ENCODE measurements at places on chromosomes 16 and 17.

DNA sequence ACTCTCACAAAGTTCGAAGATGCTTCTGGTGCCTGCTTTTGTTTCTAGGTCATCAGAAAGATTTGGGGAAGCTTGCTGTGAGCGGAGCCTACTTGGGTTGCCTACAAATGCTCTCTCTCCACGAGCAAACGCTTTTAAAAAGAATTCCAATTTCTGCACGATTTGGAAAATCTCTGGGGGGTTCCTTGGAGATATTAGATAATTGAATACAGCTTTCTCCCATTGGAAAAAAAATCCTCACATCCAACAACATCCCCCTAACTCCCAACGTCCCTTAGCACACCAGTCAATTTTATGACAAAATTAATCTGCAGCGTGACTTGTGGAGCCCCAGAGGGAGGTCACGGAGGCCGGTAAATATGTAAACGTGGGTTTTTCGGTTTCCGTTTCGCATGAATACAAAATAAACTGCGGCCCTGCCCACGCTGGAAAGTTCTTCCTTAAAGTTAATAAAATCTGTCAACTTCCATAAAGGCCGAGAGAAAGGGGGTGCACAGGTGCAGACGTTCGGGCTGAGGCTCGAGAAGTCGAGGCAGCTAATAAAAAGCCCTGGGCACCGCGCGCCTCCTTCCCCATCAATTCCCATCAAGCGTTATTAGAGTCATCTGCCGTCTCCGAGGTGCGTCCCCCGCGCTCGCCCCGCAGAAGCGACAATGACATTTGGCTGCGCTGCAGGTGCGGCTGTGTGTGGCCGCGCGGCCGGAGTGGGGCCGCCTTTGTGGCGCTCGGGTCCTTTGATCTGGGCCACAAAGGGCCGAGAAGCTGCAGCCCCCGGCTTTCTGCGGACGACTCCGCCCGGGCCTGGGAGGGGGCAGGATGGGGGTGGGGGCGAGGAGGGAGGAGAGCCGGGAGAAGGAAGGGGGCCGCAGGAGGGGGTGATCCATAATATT is 37.6 kb downstream of the SALL1 start:
- DNase-seq, result no peak

- no peak for DNase-seq
These were observed 46.5 kb downstream of the TEX2 start for GRCh38 chr17:64216338-64217248.

DNA sequence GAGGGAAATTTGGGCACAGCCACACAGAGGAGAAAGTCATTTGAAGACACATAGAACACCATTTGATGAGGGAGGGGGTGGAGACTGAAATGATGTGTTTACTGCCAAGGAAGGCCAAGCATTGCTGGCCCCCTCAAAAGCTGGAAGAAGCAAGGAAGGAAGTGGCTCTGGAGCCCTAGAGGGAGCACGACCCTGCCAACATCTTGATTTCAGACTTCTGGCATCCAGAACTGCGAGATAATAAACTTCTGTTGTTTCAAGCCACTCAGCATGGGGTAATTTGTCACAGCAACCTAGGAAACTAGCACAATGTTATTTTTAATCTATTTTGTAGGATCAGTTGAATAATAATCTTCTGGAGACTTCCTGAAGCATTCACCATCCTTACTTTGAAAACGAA is 314.8 kb upstream of the GOT2 start:
- DNase-seq, result no peak

DNA sequence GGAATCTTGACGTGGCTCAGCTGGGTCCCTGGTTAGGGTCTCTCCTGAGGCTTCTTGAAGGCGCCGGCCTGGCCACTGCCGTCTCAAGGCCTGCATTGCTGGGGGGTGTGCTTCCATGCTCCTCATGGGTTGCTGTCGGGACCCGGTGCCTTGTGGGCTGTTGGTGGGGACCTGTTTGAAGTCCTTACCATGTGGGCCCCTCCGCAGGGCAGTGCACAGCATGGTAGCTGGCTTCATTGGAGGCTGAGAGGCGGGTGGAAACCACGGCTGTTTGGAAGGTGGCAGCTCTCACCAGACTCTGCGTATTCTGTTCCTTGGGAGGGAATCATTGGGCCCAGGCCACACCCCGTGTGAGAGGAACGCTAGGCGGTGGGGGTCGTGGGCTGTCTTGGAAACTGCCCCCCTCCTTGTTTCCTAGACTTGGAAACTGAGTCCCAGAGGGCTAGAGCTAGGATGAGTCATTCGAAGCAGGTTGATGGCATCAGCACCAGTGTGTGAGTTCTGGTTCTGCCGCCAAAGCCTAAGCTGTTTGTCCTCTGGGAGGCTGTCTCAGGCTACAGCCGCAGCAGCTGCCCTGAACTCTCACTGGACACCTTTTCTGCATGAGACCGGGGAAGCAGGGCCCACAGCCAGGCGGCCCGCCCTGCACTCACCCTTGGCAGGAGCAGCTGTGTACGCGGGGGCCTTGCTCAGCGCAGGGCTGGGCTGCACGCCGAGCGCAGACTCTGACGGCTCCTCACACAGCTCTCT is 35.2 kb downstream of the ZNF750 start:
- no peak for DNase-seq

DNA sequence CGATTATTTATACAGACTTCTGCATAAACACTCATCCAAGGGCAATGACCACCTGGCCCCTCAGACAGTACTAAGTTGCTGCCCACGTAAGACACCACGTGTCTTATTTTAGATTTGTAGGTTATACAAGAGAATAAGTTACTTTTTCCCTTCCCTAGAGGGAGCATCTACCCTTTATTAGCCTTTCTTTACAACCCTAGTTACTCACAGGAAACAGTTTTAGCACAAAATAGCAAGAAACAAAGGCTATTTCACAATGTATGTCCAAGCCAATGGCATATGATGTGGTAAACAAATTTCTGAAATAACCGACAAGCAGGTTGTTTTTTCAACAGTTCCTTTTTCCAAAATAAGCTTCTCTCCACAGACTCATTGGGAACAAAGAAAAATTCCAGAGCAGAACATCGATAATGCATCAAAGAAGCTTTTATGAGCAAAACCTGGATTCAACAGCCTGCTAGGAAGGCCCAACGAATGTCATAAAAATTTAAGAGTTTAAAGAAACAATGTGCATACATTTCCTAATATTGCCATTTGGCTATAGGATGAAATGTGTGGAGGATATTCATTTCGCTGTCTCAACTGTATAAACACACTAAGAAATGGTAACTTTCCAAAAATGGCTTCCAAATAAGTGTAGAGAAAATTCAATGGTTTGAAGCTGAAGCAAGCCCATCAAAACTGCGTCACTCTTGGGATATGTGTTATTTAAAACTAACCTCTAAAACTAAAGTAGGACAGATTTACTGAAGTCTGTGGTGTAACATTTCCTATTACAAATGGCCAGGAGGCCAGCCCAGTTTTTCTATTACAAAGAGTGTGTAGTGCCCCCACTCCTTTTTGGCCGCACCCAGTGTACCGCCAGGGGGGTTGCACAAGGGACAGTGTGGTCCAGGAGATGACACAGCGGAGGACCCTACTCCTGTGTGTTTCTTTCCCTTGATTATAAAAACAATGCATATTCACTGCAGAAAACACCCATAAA is 50.4 kb upstream of the ERN1 start:
- no peak for DNase-seq

DNA sequence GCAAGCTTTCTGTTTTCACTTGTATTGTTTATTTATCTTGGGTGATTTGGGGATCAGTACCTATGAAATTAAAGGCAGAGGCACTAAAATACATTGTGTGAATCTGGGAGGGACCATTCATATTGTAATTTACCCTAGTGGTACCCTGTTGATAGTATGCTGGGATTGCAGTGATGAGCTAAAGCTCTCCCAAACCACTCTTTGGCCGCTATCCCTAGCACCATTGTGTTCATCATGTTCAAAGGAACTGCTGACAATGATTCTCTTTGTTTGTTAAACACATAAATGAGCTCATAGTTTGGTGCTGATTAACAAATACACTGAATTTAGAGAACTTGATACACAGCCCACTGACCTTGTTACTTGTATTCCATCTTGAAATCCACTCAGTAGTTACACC is 1469.8 kb downstream of the CDH11 start:
- no peak for DNase-seq

DNA sequence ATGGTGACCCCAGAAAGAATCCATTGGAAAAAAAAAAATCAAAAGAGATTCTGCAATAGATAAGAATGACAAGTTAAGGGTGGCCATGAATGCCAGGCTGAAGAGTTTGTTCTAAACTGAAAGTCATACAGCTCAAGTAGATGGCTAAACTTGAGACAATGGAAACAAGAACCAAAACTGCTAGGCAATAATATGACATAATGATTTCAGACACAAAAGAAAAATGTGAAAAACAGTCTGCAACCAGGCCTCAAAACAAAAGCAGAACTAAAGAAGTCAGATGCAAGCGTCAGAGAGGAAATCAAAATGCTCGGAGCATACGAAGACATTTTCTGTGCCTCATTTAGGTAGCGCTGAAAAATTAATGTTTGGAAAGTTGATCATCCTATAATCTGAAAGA is 54.4 kb upstream of the YPEL2 start:
- no peak for DNase-seq

DNA sequence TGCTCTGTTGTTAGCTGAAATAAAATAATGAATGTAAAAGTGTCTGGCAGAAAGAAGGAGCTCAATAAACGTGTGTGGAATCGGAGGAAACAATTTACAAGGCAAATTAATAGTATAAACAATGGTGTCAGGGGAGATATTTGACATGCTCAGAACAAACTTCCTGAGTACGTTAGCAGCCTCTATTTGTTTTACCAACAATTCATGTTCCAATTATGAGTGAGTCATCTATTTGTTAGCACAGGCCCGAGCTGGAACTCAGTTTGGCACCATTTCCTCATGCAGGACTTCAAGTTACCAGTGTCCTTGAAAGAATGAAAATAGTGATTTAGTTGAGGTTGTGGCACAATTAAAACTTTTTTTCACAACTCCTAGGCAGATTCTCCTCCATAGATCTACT is 9.1 kb downstream of the ASIC2 start:
- no peak for DNase-seq

DNA sequence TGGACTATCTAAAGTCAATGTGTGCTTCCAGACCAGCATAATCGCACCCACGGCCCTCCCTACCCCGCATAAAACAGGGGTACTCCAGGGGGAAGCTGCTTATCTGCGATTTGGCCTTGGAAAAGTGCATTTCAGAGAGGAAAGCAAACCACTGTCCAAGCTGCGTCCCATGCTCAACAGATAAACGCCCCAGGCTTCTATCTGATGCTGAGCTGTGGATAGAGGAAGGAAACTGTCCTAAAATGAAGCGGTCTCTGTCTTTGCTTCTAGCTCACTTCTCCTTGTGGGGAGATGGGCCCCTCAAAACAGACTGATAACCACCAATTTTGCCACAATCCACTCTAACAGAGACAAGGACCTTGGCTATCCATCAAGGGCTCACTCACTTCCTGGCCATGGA is 160.5 kb upstream of the TNRC6C start:
- DNase-seq, result no peak

DNA sequence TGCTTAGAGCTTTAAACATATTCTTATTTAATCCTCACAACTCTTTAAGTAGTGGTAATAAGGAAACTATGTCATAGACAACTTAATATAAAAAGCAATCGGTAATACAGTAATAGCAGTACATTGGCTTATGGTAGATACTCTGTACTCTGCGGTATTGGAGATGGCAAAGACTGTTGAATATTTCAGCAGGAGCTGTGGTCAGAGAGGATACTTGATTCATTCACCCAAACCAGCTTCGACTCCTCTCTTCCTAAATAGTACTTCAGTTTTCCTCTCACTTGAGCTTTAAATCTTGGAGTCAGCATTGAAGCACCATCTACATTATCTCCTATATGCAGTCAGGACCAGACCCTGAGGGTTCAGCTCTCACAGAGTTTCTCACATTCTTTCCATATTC is 169.3 kb downstream of the CYB561 start:
- DNase-seq, result no peak

DNA sequence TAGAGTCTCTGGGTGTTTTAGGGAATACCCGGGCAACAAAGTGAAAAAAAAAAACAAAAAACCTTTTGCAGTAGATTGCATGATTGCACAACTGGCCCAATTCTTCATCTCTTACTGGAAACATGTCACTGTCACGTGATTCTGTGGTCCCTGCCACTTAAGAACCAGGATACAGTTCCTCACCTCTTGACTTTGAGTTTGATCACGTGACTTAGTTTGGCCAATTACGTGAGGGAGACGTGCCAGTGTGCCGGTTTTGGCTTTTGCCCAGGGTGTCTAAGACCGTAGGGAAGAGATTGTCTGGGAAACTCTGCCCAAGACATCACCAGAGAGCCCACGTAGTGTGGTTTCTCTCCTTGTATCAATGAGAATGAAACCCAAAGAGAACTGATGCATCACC is 88.7 kb downstream of the GRIN2A start:
- DNase-seq, result no peak

- no peak for DNase-seq
These were observed 226.8 kb downstream of the CHD9NB start for GRCh38 chr16:52825892-52826291.

DNA sequence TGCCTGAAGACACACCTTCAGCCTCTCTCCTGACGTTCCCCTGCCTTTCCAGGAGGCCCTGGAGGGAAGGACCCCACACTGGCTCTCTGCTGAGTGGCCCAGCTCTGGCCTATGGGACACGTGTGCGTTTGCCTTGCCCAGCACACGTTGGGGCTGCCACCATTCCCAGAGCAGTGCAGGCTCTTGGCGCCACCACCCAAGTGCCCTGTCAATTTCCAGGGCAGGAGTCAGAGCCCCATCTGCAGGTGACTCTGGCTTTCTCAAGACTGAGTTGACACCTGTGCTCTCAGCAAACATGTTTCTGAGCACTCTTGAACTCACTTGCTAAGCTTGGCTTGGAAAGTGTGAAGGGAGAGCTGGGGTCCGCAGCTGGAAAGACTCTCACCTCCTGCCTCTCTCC is 4.7 kb upstream of the IRF8 start:
- no peak for DNase-seq

- no peak for DNase-seq
These were observed 8.2 kb downstream of the NTHL1 start for GRCh38 chr16:2039274-2040031.

DNA sequence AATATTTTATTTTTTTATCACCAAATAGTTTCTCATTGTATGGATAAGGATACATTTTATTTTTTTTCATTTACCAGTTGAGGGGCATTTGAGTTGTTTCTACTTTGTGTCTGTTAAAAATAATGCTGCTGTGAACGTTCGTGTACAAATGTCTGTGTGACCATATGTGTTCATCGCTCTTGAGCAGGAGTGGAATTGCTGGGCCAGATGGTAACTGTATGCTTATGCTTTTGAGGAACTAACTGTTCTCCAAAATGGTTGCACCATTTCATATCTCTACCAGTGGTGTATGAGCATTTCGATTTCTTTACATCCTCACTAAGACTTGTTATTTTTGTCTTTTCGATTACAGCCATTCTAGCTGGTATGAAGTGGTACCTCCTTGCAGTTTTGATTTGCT is 212.5 kb upstream of the N4BP1 start:
- DNase-seq, result no peak

GRCh38 chr16:70432356-70432722 is 6.6 kb downstream of the ST3GAL2 start:
- DNase-seq, result no peak

DNA sequence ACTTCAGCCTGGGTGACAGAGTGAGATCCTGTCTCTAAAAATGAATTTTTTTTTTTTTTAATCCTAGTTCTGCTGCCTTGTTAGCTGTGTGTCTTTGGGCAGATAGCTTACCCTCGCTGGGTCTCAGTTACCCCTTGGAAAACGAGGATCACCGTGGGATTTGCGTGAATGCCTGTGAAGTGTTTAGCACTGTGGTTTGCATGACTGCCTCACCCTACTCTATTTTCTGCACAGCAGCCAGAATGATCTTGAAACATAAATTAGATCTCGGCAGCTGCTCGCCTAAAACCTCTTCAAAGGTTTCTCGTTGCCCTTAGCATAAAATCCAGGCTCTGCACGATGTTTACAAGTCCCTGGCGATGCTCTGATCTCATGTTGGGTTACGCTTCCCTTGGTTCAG is 71.2 kb upstream of the GRIN2A start:
- DNase-seq, result no peak

All from stimulated activated naive CD4-positive, alpha-beta T cell treated with Interleukin-2 at 50 U/mL for 16 hours (primary cell).